ENCODE measurements at places on chromosomes 7 and 10.

GRCh38 chr10:44369296-44369695, 15.6 kb downstream of the CXCL12 start:
- no peak for DNase-seq

- DNase-seq, result no peak
Measured at GRCh38 chr7:123789206-123789784, 40.5 kb upstream of the WASL start.

- no peak for DNase-seq
Measured at GRCh38 chr10:108982159-108982558, 941.2 kb downstream of the XPNPEP1 start.

GRCh38 chr7:17638727-17639126, 301.6 kb downstream of the SNX13 start:
- no peak for DNase-seq

GRCh38 chr7:100839361-100839760, 12.0 kb upstream of the EPHB4 start:
- no peak for DNase-seq
